ENCODE measurements at places on chromosomes 6 and 20.

- no peak for DNase-seq
Observed at GRCh38 chr6:167328086-167328485, 3.2 kb downstream of the TTLL2 start.

- no peak for DNase-seq
Observed at GRCh38 chr6:131923356-131923755, 27.8 kb downstream of the CCN2 start.

DNA sequence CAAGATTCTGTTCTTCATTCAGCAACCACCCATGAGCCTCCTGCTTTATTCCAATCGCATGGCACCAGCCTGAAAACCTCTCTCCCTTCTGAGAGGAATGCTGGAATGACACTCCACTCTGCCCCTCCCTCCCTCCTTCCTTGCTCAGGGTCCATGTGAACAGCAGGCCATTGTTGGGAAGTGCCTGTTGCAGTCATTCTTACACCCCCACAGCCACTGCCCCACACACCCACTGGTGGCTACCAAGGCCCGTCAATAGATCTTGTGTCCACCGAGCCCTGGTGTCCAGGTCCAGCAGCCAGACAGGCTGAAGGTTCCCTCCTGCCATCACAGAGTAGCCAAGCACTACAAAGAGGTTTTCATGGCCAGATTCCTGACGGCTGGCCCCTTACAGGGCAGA lies 6.5 kb downstream of the PDRG1 start:
- no peak for DNase-seq

DNA sequence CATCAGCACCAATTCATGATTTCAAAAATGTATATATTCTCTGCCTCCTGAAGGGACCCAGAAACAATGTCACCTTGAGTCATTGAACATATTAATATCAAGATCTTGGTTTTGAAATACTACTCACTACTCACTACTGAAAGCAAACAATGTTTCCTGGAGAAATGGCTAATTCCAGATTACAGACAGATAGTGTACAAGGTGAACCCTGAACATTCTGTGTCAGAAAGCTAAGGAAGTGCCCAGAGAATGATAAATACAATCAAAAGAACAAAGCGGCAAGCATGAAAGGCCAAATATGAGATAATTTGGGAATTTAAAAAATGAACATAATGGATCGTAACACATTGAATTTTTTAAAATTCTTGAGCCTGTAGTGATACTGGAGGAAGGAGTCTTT lies 101.5 kb upstream of the TENT5A start:
- DNase-seq = no peak

DNA sequence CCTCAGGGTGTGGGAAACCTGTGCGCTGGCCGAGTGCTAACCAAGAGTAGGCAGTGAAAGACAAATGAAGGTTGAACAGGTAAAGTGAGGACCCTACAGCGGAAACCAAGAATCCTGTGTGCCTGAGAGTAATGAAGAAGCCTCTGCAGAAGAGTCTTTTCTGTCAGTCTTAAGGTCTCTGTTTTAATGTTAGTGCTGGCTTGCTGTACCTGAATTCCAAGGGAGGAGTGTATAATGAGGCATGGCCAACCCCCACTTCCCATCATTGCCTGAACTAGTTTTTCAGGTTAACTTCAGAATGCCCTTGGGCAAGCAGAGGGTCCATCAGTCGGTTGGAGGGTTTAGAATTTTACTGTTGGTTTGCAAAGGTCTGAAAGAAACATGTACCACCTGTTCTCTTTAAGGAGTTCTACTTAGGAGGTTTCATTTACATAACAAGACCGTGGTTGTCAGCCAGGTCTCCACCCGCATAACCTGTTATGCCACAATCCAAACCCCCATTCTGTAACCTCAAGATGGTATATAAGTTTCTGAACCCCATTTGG lies 589 bp upstream of the PDCD2 start:
- no peak for DNase-seq

DNA sequence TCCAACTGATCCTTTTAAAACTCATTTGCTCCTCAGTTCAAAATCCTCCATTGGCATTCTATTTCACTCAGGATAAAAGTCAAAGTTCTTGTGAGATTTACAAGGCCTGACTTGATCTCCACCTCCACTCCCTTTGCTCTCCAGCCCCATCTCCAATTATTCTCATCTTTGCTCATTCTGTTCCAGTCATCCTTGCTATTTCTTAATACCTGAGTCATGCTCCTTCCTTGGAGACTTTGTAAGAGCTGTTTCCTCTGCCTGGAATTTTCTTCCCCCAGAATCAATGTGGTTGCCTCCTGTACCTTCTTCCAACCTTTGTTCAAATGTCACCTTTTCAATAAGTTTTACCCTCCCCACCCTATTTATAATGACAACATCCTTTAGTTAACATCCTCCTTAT lies 373.5 kb downstream of the HTR1B start:
- no peak for DNase-seq

- no peak for DNase-seq
Observed at GRCh38 chr6:104326173-104327001, 533.3 kb downstream of the HACE1 start.

- no peak for DNase-seq
Observed at GRCh38 chr6:142325111-142325510, 23.3 kb downstream of the ADGRG6 start.

DNA sequence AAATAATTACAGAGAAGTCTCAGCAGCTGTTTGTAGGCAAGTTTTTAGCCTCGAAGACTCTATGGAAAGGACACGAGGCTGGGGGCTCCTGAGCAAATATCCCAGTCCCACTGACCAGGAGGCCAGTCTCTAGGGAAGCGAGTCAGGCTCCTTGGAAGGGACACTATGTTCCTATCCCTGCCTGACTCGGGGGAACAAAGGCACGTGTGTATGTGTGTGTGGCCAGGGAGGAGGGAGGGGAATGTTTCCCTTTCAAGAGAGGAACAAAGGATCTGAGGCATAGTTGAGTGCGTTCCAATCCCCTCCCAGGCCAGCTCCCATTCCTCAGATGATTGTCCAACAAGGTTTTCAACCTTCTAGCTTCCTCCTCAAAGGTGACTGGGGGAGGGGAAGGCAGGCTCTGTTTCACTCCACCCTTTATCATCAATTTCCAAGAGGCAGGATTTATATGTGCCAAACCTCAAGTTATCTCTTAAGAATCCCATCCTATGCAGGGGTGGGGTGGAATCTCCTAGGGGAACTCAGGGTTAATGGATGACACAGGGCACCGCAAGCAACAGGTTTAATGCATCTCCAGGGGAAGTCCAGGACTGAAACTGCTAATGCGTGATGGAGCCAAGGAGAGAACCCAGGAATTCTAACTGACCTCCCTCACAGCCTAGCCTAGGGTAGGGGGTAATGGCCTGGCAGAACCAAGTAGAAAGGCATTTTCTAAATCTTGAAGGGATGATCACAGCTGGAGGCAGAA lies 9.9 kb downstream of the BCL2L1 start:
- DNase-seq = no peak

GRCh38 chr20:22080985-22081384 lies 375.5 kb downstream of the PAX1 start:
- DNase-seq = no peak

DNA sequence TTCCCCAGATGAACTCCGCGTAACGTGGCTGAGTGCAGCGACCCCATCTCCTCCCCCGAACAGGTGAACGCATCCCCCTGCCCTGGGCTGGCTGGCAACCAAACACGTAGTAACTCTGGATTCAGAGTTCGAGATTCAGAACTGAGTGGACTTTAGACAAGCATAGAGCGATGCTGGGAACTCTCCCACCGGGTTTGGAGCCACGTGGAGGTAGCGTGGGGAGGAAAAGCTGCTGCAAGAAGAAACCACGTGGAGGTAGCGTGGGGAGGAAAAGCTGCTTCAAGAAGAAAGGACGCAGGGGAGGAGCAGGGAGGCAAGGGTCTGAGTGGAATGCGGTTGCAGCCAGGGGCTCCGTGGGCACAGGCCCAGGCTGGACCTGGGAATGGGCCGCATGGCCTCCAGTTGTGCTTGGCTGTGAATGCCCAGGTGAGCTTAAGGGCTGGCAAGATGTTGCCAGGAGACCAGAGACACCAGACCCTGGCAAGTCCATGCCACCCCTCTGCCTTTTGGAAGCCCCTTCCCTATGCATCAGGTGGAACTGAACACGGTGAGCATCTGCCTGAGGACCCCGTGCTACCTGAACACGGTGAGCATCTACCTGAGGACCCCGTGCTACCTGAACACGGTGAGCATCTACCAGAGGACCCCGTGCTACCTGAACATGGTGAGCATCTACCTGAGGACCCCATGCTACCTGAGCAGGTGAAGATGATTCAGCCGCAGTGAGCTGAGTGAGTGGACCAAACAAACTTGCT lies 118.0 kb upstream of the FRMD1 start:
- DNase-seq = no peak
